ENCODE measurements at places on chromosomes 13 and 19. TPM values are rescaled to one million over a fixed set of nuclear protein-coding genes. Genes with fewer than 3 reads are reported as not detected.

RPL21 gene
- 2,021 TPM for total RNA-seq

ZNF568 gene
- total RNA-seq: 13.9 TPM

KLK14 gene
- not detected for total RNA-seq

F7 gene
- total RNA-seq: not detected

OLFM2 gene
- 19.4 TPM for total RNA-seq

GSX1 gene
- not detected for total RNA-seq

LRP3 gene
- 31.5 TPM for total RNA-seq

C19orf73 gene
- total RNA-seq: not detected

GTPBP3 gene
- total RNA-seq: 4.6 TPM

TSHZ3 gene
- 27.7 TPM for total RNA-seq

ZNF222 gene
- 2.6 TPM for total RNA-seq

C19orf81 gene
- not detected for total RNA-seq

KCNC3 gene
- 0.36 TPM for total RNA-seq

KLK6 gene
- total RNA-seq: not detected

SKA3 gene
- 0.95 TPM for total RNA-seq

NLRP9 gene
- not detected for total RNA-seq

CFAP97D2 gene
- total RNA-seq: not detected

OR4F17 gene
- not detected for total RNA-seq

CNN1 gene
- total RNA-seq: 2,377 TPM

FAM124A gene
- 18.3 TPM for total RNA-seq

ATXN8OS gene
- not detected for total RNA-seq

FAM216B gene
- total RNA-seq: not detected

APLP1 gene
- 3.6 TPM for total RNA-seq

CEACAM4 gene
- total RNA-seq: 3.6 TPM

ADPRHL1 gene
- 3.9 TPM for total RNA-seq

RETN gene
- not detected for total RNA-seq

ZNF726 gene
- total RNA-seq: 0.54 TPM

SIGLEC11 gene
- not detected for total RNA-seq

PIK3R2 gene
- total RNA-seq: 11.2 TPM

RCBTB1 gene
- total RNA-seq: 20.7 TPM

ZNF888 gene
- total RNA-seq: 3.9 TPM

TEX29 gene
- total RNA-seq: not detected

RFX1 gene
- 1.6 TPM for total RNA-seq

GARIN5A gene
- total RNA-seq: 1.2 TPM

POU2F2 gene
- total RNA-seq: 1.2 TPM

POLD1 gene
- total RNA-seq: 9.6 TPM

UNC13A gene
- total RNA-seq: 0.83 TPM

MCF2L gene
- total RNA-seq: 20.2 TPM

PCDH8 gene
- total RNA-seq: not detected

MAN2B1 gene
- 75.6 TPM for total RNA-seq

NCAN gene
- total RNA-seq: under 0.01 TPM

CTU1 gene
- 9.0 TPM for total RNA-seq

HNRNPM gene
- 62.8 TPM for total RNA-seq

ACP7 gene
- total RNA-seq: not detected

GALP gene
- total RNA-seq: not detected

SYNE4 gene
- total RNA-seq: 0.28 TPM

KLK4 gene
- total RNA-seq: not detected

SIGLEC9 gene
- total RNA-seq: 2.5 TPM

ZNF728 gene
- total RNA-seq: 3.9 TPM

PET100 gene
- total RNA-seq: 35.2 TPM

SHISA7 gene
- total RNA-seq: 0.36 TPM
